ENCODE measurements at places on chromosomes 5 and 9.

GRCh38 chr5:135440916-135441315 is 6.2 kb downstream of the DCANP1 start:
- no peak for DNase-seq

DNA sequence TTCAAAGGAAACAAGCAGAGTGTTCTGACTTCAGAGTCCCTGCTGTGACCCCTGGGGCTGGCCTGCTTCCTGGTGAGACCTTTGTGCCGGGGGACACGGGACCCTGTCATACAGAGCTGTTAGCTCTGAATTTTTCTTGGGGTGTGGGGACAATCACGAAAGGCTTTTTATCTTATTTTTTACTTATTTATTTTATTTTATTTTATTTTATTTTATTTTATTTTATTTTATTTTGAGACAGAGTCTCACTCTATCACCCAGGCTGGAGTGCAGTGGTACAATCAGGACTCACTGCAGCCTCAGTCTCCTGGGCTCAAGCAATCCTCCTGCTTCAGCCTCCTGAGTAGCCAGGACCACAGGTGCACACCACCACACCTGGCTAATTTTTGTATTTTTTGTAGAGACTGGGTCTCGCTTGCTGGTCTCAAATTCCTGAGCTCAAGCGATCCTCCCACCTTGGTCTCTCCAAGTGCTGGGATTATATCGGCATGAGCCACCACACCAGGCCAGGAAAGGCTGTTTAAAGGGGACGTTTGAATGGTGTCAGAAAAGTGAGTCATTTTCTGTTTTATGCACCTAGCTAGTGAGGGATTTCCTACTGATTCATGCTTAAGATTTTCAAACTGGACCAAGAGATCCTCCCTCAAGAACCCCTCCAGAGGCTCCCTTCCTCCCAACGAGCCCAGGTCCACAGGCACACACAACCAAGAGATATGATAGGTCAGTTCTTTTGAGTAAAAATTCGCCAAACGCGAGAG is 75.7 kb downstream of the OLFM1 start:
- no peak for DNase-seq

GRCh38 chr5:142900927-142901326 is 130.8 kb downstream of the ARHGAP26 start:
- no peak for DNase-seq

- no peak for DNase-seq
Observed at GRCh38 chr5:179131321-179131835, 71.2 kb downstream of the ZNF354C start.

All from glomerular endothelial cell (primary cell).